ENCODE measurements at places on chromosomes 1 and 21.

DNA sequence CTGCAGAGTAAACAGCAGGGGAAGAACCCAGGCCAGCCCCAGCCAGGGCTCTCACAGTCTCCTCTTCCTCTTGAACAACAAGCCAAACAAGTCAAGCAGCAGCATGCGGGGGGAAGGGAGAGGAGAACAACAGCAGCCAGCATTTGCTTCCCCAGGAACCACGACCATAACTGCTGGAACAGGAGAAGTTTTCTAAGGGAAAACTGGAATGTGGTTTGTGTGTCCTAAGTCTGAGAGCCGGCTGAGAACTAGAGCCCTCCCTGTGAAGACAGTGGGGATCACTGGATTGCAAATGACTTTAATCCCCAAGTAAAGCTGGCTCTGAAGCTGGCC, 48.2 kb downstream of the COQ8A start:
- DNase-seq = no peak

DNA sequence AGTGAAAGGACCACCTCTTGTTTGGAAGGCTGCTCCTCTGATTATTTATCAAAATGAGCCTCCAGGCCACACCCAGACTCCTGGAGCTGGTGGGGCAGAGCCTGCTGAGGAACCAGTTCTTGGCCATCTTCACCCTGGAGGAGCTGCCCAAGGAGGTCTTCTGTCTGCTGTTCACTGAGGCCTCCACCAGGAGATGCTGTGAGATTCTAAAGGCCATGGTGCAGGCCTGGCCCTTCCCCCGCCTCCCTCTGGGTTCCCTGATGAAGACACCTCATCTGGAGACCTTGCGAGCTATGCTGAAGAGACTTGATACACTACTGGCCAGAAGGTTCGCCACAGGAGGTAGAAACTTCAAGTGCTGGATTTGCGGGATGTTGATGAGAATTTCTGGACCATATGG, 61.7 kb upstream of the GJA8 start:
- peak; percentile 20 for DNase-seq

DNA sequence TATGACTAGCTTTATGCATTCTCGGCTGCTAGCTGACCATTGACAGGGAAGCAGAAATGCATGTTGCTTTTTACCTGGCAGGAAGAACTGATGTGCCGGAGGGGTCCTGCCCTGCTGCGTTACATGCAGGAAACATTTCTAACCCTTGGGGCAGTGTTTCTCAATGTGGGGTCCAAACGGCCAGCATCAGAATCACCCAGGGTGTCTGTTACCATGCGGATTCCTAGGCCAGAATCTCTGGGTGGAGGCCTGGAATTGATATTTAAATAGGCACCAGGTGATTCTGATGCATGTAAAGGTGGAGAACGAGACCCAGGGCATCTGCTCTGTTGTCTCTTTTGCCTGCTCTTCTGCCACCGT, 182.7 kb downstream of the PCP4 start:
- no peak for DNase-seq

GRCh38 chr21:27168084-27168483, 201.2 kb upstream of the ADAMTS5 start:
- DNase-seq = no peak

DNA sequence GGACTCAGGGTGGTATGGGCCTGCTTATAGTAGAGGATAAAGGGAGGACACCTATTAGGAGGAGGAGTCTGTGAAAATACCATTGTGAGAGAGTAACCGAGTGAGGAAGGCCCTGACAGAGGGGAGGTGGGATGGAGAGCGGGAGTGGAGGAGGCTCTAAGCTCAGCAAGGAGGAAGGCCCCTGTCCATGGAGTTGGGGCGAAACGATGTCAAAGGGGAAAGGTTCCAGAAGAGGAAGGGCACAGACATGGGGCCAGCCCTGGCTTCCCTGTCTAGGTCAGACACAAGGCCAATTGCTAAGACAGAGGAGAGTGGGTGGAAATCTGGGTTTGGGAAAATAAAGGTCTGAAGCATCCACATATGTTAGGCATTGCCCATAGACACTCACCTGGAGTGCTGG, 44.2 kb downstream of the ELK4 start:
- no peak for DNase-seq

GRCh38 chr1:9294910-9295636, 2.4 kb downstream of the SPSB1 start:
- DNase-seq = peak; percentile 74

- no peak for DNase-seq
These were observed 8.6 kb downstream of the PODN start for GRCh38 chr1:53070621-53071020.

DNA sequence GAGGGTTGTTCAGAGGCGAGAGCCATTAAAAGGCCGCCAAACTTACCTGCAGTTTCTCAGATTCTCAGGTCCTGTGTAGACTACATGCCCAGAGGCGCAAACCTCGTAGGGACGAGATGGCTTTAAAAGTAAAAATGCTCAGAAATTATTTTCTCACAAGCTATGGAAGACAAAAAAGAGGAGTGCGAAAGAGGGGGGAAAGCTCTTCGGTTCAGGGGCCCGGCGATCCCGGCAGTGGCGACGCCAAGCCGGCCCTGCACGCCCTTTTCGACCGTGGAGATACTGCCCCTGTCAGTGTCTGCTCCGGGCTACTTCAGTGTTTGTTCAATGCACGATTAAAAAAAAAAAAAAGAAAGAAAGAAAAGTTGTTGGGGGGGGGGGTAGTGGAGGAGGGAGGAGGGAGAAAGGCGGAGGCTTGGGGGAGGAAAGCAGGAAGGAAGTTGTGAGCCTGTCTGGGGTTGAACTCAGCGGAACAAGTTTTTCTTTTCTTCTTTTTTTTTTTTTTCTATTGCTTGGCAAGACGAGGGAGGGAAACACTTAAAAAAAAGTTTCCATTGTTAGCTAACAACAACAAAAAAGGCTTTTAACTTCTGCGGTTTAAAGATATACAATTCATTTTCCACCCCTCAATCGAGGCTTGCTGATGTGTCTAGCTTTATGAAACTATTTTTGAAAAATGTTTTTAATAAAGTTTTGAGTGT, at the start of gene ITPKB:
TSS of gene ITPKB (minus strand) at position 288 of the 701 bp plus-strand sequence. CDS start 1,824 bp downstream, outside the sequence.
- peak; percentile 74 for DNase-seq

GRCh38 chr21:42414553-42414927, 10.8 kb downstream of the UBASH3A start:
- no peak for DNase-seq

DNA sequence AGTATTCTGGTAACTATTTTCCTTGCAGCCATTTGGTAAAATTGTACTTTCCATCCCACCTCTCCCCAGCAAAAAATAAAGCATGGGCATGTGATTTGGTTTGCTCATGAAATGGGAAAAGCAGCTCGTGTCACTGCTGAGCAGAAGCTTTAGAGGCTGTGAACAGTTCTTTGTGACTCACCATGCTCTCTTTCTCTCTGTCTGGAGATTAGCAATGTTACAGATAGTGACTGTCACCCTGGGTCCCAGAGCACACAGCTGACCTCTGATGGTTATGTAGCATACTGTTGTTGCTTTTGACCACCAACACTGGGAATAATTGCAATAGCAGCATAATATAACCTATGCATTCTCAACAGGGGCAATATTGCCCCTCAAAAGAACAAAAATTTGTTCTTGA, 70.6 kb downstream of the RGS2 start:
- DNase-seq = no peak

DNA sequence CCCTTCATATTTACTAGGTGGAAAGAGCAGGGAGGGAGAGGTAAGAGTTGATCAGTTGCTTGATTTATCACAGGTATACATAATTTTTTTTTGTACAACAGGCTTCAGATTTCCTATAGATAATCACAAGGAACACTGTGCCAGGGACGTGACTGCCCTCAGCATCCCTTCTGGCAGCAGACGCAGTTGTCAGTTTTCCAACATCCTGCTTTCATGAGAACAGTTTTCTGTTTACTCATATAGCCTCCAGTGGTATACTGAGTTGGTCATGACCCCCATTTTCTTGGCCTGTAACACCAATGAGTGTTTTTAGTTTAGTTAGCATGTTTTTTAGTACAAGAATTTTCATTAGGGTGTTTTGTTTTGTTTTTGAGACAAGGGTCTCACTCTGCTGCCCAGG, 37.9 kb upstream of the PTPRF start:
- no peak for DNase-seq

DNA sequence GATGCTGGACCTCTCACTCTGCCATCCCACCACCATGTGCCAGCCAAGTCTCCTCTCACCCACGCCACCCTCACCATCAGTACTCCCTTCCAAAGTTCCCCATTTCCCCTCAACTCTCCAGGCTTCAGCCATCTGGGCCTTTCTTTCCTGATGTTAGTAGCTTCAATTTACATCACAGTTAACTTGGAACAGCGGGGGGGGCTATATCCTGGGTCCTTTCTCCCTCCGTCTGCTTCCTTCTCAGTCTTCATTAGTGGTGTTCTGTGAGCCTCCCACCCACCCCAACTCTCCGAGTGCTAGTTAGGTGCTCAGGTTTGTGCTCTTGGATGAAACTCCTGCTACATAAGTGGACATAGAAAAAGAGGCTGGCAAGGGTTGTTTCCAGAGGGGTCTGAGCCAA, 31.9 kb downstream of the KCNC4 start:
- DNase-seq = no peak

GRCh38 chr1:202357506-202357905, 9.0 kb downstream of the PPP1R12B start:
- no peak for DNase-seq

GRCh38 chr1:6624710-6625583, at the start of gene THAP3:
Gene THAP3, plus strand, starts transcription at chr1:6624868. Its CDS starts 351 bp downstream, at chr1:6625219.
- peak; percentile 92 for DNase-seq

GRCh38 chr21:28908351-28908750, 84.3 kb downstream of the LTN1 start:
- no peak for DNase-seq

DNA sequence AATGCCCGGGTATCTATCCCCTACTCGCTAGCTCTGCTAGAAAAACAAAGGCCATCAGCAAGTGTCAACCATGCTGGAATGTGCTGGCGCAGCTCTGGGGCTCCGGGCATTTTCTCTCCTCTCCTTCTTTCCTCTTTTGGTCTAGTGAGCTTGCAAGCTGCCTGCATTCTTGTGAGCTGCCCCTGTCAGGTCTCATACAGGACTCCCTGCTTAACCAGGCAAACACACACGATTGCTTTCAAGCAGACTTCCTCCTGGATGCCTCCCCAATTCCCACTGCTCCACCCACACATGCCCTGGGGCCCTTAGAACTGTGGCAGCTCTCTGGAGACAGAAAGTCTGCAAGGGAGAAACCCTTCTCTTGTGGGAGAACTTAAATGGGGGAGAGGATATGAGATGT, 35.7 kb upstream of the SUCO start:
- DNase-seq = no peak

GRCh38 chr21:31725202-31725839, 6.6 kb downstream of the SCAF4 start:
- DNase-seq = peak; percentile 10
